ENCODE measurements at places on chromosomes 7 and 10. TPM values are rescaled to one million over a fixed set of nuclear protein-coding genes. Genes with fewer than 3 reads are reported as not detected.

Gene NRCAM
- total RNA-seq, result 120 TPM

Gene SPDYE2B
- total RNA-seq, result not detected

Gene ARHGEF5
- 0.93 TPM for total RNA-seq

Gene HTR7
- total RNA-seq, result 13.3 TPM

Gene TRIM4
- 13.7 TPM for total RNA-seq

Gene OR2F2
- not detected for total RNA-seq

Gene MINDY3
- total RNA-seq, result 45.6 TPM

Gene CRHR2
- total RNA-seq, result 2.4 TPM

Gene HMX2
- total RNA-seq, result not detected

Gene DUS4L
- total RNA-seq, result 11.5 TPM

Gene RADIL
- total RNA-seq, result 31.3 TPM

Gene SLC18A3
- total RNA-seq, result 21.5 TPM

Gene VIM
- total RNA-seq, result 106 TPM

Gene TMEM236
- total RNA-seq, result 0.07 TPM

Gene OPN1SW
- total RNA-seq, result not detected

Gene TAS2R5
- 1.3 TPM for total RNA-seq

Gene ADGRA1
- 9.1 TPM for total RNA-seq

Gene ECHDC3
- total RNA-seq, result 11.8 TPM

Gene SLC25A13
- total RNA-seq, result 48.5 TPM

Gene CASP7
- total RNA-seq, result not detected

Gene CCDC146
- 3.7 TPM for total RNA-seq

Gene WNT2
- total RNA-seq, result not detected

Gene NYAP1
- 36.6 TPM for total RNA-seq

Gene FAM204A
- 43.6 TPM for total RNA-seq
